GM04504 (cell line): ENCODE measurements at places on chromosomes 4 and X.
A peak's percentile ranks its signal among the peaks of the same experiment; 100 is the strongest.

- no peak for DNase-seq
These were observed 15.1 kb downstream of the TAF9B start for GRCh38 chrX:78124307-78124706.

GRCh38 chr4:60809486-60809800 lies 390.7 kb upstream of the ADGRL3 start:
- no peak for DNase-seq

DNA sequence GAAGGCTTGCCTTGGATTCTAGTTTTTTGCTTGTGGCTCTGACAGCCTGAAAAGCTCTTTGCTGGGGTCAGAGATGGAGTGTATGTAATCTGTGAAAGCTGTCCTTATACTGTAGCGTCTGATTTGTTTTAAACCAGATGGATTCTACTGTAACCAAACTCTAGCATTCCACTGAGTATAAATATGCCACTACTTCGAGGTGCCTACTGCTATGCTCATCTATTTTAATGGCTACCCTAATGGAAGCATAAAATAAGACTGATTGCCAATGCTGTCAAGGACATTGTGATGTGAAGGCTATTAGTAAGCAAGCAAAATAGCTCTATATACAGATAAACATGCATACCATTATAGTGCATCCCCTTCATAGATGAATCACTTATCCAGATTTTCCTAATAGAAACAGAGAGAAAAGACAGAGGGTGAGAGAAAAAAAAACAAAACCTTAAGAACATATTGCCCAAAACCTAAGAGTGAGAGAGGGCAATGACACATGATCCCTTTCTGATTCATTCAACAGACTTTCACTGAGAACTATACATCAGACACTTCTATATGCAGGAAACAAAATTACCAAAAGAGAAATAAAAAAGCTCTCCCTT lies 1025.8 kb upstream of the LCORL start:
- no peak for DNase-seq

- DNase-seq = no peak
These were observed 91.1 kb upstream of the ATP8A1 start for GRCh38 chr4:42747971-42748370.

DNA sequence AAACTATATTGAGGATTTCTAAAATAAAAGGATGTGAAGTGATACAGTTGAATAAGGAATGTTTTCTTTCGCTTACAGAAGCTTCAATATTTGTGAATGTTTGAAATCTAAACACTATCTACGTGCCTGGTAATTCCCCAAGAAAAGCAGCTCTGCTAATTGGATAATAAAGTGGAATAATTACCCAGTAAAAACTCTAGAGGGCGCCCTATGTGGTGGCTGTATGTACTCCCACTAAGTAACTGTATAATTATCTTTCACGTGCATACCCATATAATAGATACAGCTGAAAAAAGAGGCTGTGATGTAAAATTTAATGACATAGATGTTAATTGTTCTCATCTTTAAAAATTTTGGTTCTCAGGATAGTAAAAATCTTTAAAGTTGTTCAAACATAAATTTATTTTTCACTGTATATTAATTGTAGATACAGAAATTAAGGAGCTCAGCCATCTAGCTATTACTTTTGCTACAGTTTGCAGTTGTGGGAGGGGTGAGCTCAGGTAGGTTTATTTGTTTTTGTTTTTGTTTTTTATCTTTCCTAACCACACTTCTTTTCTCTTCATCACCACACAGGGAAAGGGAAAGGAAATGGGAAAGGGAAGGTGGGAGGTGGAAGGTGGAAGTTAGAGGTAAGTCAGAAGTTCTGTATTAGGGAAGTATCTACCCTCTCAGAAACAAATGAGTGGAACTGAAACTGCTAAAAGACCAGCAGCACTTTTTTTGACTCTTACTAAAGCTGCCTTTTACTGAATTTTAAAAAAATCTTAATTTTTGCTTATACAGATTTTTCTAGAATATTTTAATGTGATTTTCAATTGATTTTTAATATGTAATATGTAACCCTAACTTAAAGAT lies 151.7 kb upstream of the RPS6KA6 start:
- DNase-seq = no peak

GRCh38 chr4:7956270-7956808 lies 16.7 kb upstream of the AFAP1 start:
- DNase-seq = peak; percentile 50

- no peak for DNase-seq
These were observed 103.8 kb downstream of the CAMK2D start for GRCh38 chr4:113657586-113658233.

GRCh38 chr4:36168127-36168878 lies 76.0 kb downstream of the ARAP2 start:
- no peak for DNase-seq

GRCh38 chrX:154372612-154373022 lies 1.8 kb downstream of the FLNA start:
- no peak for DNase-seq

DNA sequence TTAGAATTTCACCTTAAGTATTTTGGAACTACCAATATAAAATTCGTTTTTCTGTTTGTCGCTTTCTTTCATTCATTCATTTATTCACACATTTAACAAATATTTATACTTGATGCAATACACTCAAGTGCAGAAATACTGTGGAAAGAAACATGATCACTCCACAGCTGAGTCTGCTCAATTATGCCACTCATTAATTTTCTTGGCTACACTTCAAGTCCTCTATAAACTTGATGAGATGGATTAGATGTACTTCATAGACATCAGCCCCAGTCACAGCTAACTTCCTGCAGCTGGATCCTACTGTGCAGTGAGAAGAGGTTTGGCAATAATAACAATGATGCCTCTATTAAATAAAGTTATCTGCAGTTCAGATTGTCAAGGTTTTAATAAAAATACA lies 208.1 kb downstream of the PDGFC start:
- no peak for DNase-seq

DNA sequence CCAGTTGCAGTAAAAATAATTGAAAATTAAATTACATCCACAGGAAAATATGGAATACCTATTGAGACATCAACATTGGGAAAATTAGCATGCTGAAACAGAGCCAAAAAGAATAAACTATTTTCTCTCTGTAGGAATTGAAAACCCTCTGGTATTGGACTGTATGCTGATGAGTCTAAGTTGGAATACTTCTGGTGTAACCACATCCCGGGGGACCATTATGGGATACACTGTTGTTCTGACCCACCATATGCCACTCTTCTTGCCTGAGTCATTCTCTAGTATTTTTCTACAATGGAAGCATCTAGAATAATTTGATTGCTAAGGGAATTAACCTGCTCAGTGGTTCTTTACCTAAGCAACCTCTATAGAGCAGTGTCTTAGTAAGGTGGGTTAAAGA lies 640.7 kb upstream of the AGA start:
- no peak for DNase-seq

DNA sequence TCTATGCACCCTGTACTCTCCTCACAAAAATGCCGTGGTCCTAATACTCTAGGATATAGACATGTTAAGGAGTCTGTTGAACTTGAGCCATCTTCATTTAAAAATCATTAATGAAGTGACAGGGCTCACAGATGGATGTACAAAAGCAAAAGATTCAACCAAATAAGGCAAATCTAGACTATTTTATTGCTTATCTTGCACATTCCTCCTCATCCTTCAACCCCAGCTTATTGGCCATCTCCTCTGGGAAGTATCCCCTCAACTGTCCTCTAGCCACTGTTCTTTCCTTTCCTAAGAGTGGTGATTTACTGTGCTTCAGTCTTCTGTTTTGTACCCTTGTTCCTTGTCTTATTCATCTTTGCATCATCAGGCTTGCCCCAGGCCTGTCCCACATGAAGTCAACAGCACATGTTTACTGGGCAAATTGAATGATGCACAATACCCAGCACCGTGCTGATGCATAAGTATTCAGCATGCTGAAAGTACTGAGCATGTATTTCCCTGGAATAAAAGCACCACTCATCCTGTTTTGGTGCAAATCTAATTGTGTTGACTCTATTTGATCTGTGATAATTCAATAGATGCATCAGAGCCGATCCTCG lies 287.3 kb upstream of the CLNK start:
- DNase-seq = no peak

GRCh38 chr4:48331577-48332330 lies 9.6 kb upstream of the SLAIN2 start:
- no peak for DNase-seq

- DNase-seq = no peak
These were observed 147.2 kb upstream of the RBPJ start for GRCh38 chr4:26173619-26174018.

DNA sequence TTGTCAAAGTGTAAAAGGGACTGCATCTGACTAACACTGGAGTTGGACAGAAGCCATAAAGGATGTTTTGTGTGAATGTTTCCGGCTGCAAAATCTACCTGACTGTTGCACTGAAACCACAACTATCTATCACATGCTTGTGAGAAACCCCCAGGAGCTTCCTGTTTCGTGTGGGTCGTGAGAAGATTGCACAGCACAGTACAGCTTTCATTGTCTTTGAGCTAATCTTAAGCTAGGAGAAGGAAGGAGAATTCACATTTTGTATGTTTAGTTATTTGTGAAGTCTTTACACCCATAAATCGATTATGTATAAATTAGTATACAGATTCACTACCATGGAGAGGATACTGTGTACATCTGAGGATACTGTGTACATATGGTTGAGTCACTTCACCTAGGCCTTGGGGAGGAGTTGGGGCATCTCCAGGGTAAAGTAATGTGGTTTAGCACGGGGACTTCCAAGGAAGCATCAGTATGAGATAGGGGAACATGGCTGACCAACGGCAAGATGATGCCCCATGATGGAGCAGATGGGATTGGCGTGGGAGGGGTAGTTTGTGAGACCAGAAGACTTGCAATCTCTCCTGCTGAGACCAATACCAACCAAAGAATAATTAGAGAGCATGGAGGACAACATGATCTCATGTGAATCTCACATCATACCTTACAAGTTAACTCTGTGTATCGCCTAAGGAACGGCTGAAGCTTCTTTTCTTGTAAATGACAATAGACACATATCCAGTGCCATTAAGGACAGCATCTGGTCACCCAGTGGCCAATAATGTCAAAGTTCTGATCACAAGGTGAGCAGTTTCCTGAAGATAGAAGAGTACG lies 43.1 kb upstream of the FAM9C start:
- no peak for DNase-seq

DNA sequence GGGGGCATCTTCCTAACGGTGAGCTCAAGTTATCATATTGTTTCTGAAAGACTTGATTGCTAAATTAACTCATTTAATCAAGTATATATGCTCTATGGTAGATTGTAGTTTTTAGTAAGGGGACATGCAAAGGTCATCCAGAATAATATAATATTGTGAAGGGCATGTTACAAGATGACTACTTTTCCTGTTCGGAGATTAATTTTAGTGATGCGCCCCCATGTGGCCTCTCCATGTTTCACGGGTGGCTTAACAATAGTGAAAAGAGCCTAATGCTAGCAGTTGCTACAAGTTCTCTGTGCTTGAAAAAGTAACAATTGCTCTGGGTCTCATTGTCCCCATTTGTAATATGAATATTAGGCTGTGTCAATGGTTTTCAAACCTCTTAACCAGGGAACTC lies 12.2 kb downstream of the SMPX start:
- DNase-seq = no peak

DNA sequence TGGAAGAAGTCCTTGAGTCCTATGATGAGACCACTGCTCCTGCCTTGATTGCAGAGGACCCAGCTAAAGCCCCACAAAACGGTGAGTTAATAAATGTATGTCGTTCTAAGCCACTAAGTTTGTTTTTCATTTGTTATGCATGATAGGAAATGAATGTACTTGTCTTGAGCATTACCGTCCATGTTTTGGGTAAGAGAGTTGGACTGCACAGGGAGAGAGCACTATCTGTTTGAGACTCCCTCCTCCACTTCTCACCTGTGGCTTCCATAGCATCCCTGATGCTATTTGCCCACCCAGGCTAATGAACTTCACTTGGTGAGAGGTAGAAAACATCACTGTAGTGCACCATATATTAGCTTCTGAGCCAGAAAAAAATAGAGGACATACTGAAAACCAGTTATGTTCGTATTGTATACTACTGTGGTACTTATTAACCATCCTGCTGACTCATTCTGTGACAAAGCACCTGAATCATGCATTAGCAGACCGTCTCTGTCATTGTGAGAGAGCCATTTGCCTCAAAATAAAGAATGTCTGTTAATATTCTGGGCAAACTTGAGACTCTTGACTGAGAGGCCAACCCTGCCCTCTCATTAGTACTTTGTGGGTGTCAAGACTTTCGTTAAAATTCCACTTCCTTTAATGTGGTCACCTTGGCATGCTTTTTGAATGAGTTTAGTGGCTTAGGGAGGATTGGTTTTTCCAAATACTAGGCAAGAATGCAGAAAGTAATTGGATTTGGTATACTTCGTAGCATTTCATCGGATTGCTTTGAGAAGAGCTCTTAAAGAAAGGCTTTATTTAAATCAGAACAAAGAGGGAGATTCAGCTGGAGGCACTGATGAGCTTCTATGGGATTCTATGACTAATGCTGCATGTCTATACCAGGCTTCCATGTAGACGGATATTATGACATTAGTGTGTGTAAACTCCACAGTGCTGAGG lies 99.3 kb upstream of the GRPR start:
- DNase-seq = no peak

DNA sequence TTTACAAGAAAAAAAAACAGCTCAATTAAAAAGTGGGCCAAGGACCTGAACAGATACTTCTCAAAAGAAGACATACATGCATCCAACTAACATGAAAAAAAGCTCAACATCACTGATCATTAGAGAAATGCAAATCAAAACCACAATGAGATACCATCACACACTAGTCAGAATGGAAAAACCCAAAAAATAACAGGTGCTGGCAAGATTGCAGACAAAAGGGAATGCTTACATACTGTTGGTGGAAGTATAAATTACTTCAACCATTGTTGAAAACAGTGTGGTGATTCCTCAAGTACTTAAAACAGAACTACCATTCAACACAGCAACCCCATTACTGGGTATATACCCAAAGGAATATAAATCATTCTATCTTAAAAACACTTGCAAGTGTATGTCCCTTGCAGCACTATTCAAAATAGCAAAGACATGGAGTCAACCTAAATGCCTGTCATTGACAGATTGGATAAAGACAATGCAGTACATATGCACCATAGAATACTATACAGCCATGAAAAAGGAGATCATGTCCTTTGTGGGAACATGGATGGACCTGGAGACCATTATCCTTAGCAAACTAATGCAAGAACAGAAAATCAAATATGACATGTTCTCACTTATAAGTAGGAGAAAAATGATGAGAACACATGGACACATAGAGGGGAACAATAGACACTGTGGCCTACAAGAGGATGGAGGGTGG lies 97.6 kb downstream of the RAB28 start:
- no peak for DNase-seq
